Upper lobe of left lung (tissue), 6 donors: ENCODE measurements at places on chromosomes 12 and 14.

DNA sequence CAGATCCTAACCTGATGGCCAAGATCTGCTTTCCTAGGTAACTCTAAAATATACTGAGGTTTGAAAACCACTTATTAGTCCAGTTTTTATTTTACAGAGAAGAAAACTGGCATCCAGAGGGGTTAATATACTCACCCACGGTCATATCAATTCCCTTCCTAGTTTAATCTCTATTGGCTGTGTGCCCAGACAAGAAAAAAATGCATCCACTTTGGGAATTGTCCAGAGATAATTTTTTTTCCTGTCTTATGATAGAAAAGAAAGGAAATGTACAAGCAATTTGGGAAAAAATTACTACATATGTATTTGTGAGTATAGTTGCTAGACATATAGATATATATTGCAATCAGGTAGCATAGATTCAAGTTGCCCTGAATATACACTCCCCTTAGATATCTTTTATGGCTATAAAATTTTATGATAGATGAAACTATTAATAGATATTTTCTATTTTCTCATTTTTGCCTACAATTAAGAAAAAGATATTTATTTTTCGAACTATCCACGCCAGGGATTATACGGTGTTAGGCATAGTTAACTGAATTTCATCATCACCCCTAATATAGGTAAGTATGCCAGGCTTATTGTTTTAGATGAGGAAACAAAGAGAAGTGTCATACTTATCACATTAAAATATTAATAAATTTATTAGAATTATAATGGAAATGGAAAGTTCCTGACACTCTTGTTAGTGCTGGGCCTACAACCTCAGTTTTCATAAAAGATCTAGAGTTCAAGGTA lies 100.5 kb upstream of the SLC38A2 start:
- no peak for DNase-seq

- no peak for DNase-seq
Measured at GRCh38 chr12:111011999-111012600, 91.7 kb upstream of the MYL2 start.

DNA sequence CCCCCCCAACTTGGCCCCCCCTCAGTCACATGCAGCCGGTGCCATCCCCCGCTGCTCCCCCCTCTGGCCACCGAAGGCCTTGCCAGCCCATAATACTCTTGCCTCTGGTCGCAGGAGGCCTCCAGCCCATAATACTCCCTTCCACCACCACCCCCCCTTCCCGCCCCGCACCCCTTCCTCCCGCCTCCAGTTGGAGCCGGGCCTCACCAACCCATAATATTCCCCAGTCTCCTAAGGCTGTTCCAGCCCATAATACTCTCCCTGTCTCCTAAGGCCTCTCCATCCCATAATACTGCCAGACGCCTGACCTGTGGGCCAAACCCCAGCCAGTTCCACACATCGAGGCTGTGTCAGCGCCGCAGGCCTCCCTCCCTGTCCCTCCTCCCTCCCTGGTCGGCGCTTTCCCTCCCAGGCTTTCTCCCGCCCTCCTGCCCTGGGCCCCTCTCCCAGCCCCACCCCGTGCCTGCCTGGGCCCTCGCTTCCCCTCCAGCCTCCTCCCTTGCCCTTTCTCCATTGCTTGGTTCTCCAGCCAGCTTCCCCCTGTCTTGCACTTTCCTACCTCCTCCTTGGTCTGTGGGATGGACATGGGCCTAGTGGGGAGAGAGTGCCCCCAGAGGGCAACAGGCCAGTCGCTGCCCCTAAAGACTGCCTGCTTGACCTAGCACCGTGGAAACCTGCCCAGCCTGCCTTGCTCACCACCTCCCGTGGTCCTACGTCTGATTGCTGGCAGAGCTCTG lies 6.8 kb upstream of the CHD4 start:
- peak; percentile 87 for DNase-seq

GRCh38 chr14:31006703-31007102 lies 18.7 kb upstream of the AP4S1 start:
- no peak for DNase-seq

- DNase-seq, result no peak
Measured at GRCh38 chr14:83257466-83258439, 1724.1 kb upstream of the SEL1L start.

DNA sequence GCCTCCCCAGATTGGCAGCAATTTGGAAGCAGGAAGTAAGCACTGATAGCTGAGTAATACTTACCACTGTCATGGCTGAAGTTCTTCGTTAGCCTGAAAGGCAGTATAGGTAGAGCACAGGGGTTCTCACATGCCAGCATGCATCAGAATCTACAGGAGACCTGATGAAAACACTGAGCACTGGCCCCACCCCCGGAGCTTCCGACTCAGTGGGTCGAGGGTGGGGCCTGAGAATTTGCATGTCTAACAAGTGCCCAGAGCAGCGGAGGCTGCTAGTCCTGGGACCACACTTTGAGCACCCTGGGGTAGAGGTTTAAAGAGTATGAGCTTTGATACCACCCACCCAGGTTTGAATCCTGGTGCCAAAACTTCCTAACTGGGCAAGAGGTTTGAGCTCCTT lies 89.6 kb downstream of the FBXW8 start:
- DNase-seq, result no peak

DNA sequence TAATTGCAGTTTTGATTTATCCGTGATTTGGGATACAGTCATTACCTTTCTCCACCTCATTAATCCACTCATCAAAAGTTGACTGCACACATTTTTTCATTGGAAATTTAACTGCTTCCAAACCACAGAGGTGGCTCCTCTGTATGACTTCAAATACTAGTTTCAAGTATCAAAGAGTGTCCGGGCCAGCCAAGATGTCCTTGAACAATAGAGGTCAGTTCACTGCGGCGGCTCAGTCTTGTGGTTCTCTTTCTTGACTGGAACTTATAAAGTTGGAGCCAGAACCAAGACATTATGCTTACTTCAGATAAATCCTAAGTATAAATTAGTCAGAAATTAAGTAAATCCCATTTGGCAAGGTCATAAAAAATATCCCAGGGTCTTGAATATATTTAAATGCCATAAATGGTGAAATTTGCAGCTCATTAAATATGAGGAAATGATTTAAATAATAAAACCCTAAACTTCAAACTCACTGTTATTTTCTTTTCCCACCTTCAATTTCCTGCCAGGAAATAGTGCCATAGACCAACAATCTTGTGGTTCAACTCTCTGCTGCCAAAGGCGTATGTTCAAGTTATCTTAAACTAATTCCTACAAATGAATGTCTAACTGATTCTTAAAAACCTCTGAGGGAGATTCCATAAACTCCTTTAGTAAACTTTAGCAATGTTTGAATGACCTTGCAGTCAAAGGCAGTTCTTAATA lies 360.8 kb downstream of the AEBP2 start:
- no peak for DNase-seq

DNA sequence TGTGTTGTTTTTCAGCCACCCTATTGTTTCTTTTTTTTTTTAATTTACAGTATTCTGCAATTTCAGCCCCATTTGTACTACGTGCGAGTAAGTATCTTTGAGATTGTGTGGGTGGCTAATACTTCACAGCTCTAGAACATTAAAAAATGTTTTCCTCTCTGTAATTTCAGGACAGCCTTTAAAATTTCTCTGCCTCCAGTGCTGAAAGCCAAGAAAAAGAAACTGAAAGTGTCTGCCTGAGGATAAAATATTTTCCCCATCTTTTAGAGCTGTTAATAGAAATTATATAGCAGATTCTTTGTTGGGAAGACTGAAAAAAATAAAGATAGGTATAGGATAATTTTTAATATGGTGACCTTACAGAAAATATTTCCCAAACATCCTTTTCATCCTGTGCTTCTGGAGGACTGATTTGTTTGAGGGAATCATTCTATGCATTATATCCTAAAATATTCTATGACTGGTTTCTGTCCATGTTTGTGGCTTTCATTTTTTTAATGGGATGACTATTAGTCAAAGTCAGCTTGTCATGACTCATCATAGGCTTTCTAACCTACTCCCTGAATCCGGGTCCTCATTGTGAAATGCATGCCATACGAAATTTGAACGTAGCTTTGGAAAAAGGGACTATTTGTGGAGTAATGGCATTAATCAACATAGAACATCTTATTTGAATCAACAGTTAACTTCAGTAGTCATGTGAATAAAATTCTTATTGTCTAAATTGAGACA lies 10.8 kb upstream of the TCTN2 start:
- DNase-seq, result no peak

DNA sequence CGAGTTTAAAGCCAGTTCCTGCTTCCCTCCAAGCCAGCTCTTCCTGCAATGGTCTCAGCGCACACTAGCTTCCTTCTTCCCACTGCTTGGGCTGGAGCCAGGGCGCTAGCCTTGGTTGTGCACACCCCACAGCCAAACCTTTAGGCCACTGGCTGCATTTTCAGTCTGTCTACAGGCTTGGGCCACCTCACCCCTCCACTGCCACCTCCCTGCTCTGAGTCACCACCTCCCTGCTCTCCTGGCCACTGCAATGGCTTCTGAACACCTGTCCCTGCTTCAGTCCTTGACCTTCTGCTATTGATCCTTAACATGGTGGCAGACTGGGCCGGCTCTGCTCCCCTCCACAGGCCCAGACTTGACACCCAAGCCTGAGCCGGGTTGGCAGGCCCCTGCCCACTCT lies 151.1 kb downstream of the RBM19 start:
- DNase-seq, result no peak

DNA sequence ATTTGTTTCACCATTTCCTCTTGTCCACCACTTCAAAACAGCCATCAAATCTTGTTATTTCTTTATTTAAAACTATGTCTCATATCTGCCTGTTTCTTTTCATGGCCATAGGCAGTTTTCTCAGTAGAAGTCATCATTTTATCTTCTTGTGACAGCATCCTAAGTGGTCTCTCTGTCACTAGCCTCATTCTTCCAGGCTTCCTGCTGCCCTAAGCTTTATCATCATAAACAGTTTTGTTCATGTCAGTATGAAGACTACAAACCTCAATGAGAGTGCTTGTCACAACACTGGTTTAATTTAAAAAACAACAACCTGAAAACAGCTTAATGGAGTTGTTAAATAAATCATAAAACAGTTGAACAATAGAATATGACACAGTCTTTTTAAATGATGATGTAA lies 387.8 kb upstream of the RPL10L start:
- no peak for DNase-seq

DNA sequence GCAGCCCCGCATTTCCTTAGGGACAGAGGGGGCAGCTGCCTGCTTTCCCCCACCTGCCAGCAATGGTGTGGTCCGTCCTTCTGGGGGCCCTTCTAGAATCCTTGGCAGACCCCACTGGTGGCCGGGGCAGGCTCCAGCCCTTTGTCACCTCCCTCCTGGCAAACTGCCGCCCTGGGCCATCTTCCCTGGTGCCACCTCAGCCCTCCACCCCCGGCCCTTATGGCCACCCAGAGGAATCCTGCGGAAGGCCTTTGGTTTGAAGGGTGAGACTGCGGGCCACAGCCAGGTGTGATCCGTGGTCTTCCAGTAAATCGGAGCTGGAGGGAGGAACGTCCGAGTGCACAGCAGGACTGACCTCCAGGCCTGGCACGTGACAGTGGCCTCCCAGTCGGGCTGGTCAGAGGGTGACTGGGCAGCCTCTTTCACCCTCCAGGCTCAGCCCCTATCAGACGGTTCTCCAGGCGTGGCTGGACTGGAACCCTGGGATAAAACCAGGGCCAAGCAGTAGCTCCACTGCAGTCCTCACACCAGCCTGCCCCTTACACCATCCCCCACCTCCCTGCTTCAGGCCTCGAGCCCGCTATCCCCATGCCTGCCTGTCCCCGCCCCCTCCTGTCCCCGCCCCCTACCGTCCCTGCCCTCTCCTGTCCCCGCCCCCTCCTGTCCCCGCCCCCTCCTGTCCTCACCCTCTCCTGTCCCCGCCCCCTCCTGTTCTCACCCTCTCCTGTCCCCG lies 12.4 kb downstream of the FBRSL1 start:
- no peak for DNase-seq

GRCh38 chr12:51822956-51823355 lies 25.6 kb downstream of the FIGNL2 start:
- no peak for DNase-seq

- DNase-seq, result no peak
Measured at GRCh38 chr14:62854951-62855350, 190.3 kb downstream of the KCNH5 start.

- DNase-seq, result no peak
Measured at GRCh38 chr14:95157048-95157326, 342 bp downstream of the DICER1 start.
